ENCODE measurements at places on chromosomes 6 and 20. TPM values are rescaled to one million over a fixed set of nuclear protein-coding genes. Genes with fewer than 3 reads are reported as not detected.

DNA sequence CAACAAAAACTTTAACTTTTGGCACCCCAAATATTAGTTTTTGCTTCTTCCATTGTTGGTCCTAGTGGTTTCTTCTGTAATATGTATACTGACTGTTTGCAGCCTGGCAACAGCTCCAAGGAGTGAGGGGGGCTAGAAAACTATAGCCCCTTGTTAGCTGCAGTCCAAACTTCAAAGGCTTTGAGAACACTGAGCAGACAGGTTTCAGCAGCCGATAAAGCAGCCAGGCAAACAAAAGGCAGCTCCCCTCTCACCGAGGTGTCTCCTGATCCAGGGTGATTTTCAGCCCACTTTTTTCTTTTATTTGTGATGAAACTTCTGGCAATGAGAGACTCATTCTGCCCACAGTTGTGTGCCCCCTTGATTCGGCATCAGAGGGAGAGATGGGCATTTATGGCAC lies 80.7 kb downstream of the OLIG3 start:
- DNase-seq: no peak

- DNase-seq: no peak
These were observed 7.6 kb downstream of the BTN1A1 start for GRCh38 chr6:26507658-26508057.

DNA sequence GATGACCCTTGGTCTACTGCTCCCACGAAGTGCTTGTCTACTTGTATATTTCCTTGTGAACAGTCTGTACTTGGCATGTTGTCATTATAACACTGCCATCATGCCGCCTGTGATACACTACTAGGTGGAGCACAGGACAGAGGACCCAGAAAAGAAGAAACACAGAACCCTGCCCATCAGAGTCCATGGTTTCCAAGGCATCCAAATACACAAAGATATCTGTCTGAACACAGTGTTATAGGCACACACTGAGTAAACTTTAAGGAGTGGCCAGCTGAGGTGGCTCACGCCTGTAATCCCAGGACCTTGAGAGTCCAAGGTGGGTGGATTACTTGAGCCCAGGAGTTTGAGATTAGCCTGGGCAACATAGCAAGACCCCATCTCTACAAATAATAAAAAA lies 110.5 kb upstream of the SLC2A12 start:
- no peak for DNase-seq

DNA sequence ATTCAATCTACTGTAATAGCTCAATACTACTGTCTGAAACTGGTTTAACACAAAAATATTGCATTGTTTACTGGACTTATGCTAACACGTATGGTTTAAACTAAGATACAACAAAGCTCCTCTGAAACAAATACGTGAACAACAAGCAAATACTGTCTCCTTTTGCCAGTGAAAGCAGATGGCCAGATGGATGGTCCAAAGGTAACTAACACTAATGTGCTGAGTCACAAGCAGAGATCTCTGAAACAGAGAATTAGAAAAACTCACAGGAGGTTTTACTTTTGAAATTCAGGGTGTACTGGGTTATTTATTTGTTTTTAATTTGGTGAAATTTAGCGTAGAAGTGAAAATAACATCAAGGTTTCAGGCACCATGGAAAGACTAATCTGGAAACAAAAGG lies 124.3 kb upstream of the SOX4 start:
- DNase-seq: no peak

DNA sequence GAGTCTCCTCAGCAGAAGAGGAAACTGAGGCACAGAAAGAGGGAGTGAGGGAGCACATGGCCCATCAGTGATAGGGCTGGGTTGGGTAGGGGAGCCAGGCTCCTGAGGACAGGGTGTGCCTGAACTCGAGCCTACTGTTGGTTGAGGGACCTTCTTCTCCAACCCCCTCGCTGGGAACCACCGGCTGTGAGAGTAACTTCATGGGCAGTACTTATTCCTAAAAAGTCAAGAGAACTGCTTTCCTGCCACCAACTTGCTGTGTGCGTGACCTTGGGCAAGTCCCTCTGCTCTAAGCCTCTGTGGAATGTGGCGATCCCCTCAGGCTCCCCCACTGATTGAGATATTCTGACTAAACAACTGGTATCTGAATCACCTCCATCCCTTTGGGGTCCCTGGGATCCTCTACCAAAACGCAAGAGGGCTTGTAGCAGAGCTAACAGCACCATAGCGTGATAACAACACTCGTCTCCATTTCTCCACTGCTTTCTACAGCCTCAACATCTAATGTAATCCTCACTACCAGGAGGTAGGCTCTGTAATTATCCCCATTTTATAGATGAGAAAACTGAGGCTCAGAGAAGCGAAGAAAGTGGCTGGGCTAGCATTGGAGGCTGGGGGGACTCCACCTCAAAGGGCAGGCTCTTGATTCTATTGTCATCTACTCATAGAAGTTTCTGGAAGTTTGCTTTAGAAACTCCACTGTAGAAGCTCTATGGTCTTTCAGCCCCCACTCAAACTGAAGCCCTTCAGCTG lies 76.0 kb downstream of the JPH2 start:
- DNase-seq: no peak

Gene SRMS
- not detected for polyA plus RNA-seq

Gene MAS1
- not detected for polyA plus RNA-seq

DNA sequence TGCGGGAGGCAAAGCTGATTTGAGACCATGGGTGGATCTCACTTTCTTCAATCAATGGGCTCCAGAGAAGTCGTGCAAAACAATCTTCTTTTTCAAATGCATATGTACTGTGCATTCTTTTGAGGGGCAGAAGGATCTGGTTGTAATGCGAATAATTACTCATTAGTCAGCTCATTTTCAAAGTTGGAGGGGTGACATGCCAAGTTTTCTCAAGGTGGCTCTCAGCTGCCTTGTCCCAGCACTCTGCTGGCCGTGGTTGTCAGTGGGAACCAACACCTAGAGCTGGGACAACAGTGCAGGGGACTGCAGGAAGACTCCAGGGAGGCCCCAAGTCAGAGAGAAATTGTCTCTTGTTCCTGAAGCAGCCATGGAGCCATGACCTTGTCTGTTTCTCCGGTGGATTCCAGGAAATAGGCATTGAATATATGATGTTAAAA lies 25.3 kb downstream of the MYT1 start:
- DNase-seq: no peak
